ENCODE measurements at places on chromosomes 3 and 15.

DNA sequence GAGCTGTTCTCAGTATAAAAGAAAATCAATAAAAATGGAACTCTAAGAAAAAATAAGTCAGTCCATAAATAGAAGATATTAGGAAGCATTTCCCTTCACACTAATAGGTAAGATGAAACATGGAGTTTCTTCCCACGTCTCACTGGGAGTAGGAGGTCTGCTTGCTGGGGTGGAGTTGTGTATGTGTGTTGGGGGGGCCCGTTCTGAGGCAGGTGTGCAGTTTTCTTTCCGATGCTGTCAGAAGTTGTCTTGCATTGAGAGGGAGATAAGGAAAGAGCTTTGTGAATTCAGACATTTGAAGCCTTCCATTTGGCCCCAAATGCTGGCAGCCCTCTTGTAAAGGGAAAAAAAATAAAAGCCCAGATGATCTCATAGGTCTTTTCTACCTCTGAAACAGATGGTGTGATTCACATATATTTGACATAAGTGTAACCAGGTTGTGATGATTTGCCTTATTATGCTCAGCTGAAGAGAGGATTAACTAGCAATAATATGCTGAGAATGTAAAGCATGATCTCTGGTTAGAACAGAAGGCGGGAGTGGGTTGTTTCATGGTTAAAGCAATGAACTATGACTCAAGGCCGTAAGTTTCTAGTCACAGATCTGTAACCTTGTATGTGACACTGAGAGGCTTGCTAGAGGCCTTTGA is 8.8 kb downstream of the RASGRP1 start:
- DNase-seq: no peak

- peak; percentile 47 for DNase-seq
Observed at GRCh38 chr15:60005352-60006202, 1.5 kb downstream of the FOXB1 start.

DNA sequence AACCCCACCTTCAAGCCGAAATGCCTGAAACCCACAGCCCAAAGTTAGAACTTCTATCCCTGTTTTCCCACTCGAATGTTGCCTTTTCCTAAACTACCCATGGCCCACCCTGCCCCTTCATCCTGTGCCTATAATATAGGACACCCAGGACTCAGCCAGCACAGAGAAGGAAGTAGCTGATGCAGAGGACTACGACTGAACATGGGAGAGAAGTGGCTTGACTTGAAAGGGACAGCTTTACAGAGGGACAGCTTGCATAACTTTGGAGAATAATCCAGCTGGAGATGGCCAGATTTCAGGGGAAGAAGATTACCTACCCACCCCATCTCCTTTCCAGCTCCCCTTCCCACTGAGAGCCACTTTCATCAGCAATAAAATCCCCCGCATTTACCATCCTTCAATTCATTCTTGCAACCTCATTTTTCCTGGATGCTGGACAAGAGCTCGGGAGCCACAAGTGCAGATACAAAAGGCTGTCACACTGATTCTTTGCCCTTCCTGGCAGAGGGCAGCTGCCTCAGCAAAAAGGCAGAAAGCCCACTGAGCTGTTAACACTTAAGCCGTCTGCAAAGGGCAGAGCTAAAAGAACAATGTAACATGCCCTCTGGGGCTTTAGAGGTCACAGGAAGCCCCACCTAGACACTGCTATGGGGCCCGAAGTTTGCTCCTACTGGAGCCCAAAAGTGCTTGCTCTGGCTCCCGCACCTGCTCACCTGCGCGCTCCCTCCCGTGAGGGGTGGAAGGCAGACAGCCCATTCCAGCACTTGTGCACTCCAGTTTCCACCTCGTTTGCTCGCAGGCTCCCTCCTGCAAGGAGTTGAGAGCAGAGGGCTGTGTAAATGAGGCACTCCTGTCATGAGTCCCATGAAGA is 224.0 kb downstream of the TBC1D5 start:
- DNase-seq: peak; percentile 22

DNA sequence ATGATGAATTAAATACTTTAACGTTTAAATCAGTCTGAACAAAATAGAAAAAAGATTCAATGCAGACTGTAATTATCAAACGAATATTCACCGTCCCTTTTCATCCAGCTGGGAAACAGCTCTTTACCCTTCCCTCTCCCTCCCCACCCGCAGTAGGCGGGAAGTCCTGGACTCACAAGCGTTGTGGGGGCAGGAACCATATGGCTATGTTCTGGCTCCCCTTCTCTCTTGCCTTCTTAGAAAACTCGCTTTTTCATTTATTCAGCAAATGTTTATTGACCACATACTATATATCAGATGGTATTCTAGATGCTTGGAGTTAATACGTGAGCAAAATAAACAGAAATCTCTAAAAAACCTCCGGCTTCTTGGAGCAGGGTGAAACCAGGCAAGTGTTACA is 715 bp upstream of the SCAPER start:
- DNase-seq: no peak

DNA sequence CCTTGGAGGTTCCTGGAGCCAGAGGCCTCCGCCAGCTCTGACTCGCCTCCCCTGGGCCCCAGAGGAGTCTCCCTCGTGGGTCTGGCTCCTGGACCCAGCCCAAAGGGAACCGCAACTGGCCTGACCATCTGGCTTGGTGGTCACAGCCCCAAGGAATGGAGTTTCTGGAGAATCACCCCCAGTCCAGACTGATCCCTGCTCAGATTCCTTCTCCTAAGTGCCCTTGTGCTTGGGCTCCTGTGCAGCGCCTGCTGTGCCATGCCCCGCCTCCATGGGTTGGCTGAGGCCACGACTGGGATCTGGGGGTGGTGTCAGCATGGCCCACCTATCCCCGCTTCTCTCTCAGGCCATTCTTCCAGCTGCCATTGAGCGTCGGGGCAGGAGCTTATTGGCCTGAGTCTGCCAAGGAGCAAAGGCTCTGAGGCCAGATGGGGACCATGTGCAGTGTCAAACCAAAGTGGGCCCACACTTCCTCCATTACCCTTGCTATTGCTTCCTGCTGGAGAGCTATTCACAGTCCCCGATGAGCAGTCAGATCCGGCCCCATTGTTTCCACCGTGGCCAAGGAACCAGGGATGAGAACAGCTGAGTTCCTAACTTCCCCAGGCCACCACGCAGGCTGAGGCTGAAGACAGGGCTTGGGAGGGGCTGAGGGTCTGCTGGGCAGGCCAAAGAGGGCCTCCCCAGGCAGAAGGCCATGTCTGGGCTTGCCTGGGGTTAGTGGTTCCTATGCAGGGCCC is 19.0 kb downstream of the CSPG4 start:
- DNase-seq: no peak

- DNase-seq: no peak
Observed at GRCh38 chr15:80241508-80241907, 10.5 kb downstream of the CTXND1 start.

- DNase-seq: no peak
Observed at GRCh38 chr3:69014022-69014580, 617 bp upstream of the EOGT start.

DNA sequence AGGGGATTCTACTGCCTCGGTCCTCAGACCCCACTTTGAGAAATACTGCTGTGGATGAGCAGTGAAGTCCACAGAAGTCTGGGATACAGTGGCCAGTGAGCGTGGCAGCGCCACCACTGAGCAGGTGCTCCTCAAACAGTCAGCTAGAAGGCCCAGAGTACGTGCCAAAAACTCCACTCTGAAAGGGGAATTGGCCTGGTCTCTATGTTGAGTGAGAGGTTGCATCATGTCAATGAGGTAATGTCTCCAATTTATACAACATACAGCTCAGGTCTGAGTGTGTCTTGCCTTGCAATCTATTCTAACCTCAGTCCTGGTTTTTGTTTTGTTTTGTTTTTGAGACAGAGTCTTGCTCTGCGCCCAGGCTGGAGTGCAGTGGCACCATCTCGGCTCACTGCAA is 53.3 kb upstream of the ETV5 start:
- no peak for DNase-seq

DNA sequence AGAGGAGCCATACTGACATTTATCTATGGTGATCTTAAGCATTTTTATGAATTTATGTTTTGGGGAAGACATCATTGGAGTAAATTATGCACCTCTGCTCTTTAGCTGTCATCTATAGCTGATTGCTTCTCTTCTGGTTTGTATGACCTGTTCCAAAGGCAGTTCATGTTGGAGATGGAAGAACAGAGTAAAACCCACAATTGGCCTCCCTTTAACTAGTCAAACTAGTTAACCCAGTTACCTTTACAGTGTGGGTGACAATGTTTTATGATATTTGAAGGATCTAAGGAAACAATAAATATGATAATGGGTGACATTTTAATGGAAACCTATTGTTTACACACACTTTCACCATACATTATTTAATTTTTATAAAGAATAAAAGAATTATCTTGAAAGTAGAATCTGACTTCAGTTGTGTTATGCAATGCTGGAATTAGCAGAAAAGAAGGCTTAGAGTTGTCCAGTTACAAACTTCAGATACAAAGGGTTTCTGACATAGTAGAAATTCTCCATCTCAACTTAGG is 263.5 kb downstream of the NFKBIZ start:
- no peak for DNase-seq

- DNase-seq: no peak
Observed at GRCh38 chr3:138450704-138451424, 16.4 kb downstream of the ESYT3 start.

DNA sequence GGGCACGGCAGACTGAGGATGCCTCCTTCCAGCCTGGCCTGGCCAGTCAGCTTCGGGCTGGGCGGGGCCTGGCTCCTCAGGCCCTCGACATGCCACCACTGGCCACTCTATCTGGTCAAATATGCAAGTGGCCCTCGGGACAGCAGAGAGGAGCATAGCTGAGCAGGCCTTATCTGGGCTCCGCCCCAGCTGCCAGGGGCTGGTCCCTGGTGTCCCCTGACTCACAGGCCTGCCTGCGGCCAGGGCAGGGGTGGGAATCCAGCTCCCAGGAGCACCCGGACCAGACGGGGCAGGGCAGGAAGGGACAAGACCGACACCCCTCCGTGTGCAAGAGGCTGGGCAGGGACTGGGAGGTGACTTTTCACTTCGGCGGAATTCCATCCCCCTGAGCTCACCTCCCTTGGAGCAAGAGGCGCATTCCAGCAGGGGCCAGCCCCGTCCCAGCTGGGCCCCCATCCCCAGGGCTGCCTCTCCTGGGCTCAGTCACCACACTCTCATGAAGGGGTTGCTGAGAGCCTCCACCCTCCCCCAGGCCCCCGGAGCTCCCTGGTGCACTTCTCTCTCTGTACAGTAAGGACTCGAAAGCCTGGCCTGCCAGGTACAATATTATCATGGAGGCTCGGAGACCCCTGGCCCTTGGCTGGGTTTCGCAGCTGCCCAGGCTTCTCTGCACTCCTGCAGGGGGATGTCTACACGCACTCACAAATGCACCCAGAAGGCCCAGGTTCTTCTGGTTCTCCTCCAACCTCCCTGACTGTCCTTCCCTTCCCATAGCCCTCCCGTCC is 29.5 kb downstream of the WNT7A start:
- DNase-seq: no peak

DNA sequence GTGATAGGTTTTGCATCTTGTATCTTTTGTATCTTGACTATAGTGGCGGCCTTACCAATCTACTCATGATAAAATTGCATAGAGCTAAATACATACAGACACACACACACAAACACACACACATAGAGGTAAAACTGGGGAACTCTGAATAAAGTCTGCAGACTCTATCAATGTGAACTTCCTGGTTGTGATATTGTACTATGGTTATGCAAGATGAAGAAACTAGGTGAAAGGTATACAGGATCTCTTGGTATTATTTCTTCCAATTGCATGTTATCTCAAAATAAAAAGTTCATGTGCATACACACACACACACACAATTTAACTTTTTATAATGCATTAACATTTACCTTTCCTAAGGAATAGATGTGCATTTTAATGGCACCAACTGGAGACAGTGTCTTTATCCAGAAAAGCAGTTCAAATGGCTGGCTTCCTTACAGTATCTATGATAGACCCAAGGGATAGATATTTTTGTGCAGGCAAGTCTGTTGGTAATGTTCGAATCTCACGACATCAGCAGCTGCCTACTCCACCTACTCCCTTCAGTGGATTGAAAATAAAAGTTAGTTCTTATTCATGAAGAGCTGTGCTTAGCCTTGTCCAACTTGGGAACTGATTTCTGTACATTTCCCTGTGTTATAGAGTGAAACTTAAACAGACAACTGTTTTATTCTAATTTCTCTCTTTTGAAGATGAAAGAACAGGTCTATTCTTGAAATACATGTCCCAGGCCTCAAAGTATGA is 46.9 kb upstream of the SPRED1 start:
- DNase-seq: no peak

- DNase-seq: no peak
Observed at GRCh38 chr3:50264383-50264963, 4.5 kb upstream of the SEMA3B start.

DNA sequence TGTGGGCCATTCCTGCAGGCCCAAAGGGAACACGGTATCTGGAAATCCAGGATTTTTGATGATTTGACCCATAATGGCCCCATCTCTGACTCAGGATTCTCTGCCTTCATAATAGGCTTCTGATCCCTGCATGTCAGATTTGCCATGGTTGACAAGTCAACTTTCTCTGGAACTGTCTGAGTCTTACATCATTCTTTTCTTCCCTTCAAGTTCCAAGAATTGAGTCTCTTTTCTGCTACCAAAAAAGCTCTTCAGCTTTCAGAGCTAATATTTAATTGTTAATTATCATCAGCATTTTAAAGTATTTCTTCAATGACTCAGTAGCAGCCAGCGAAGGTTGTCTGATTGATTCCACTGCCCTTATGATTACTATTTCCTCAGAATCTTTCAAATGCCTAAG is 244.4 kb upstream of the COL8A1 start:
- no peak for DNase-seq

DNA sequence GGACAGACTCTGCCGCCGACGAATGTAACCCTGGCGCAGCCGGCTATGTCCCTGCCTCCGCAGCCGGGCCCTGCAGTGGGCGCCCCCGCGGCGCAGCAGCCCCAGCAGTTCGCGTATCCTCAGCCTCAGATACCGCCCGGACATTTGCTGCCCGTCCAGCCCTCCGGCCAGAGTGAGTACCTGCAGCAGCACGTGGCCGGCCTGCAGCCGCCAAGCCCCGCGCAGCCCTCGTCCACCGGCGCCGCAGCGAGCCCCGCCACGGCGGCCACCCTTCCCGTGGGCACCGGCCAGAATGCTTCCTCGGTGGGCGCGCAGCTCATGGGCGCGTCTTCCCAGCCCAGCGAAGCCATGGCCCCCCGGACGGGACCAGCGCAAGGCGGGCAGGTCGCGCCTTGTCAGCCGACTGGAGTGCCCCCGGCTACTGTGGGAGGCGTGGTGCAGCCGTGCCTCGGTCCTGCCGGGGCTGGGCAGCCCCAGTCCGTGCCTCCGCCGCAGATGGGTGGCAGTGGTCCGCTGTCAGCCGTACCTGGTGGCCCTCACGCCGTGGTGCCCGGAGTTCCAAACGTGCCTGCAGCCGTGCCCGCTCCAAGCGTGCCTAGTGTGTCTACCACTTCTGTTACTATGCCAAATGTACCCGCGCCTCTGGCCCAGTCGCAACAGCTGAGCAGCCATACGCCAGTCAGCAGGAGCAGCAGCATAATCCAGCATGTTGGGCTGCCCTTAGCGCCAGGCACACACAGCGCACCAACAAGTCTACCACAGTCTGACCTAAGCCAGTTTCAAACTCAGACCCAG is 2.4 kb downstream of the TSC22D2 start:
- DNase-seq: peak; percentile 48

All from NCI-H1105 (cell line).